ENCODE measurements at places on chromosomes 7 and 10.

GRCh38 chr7:75985518-75986146 is 8.8 kb downstream of the TMEM120A start:
- no peak for DNase-seq

- DNase-seq: no peak
Measured at GRCh38 chr10:99296605-99297004, 32.6 kb upstream of the CNNM1 start.

DNA sequence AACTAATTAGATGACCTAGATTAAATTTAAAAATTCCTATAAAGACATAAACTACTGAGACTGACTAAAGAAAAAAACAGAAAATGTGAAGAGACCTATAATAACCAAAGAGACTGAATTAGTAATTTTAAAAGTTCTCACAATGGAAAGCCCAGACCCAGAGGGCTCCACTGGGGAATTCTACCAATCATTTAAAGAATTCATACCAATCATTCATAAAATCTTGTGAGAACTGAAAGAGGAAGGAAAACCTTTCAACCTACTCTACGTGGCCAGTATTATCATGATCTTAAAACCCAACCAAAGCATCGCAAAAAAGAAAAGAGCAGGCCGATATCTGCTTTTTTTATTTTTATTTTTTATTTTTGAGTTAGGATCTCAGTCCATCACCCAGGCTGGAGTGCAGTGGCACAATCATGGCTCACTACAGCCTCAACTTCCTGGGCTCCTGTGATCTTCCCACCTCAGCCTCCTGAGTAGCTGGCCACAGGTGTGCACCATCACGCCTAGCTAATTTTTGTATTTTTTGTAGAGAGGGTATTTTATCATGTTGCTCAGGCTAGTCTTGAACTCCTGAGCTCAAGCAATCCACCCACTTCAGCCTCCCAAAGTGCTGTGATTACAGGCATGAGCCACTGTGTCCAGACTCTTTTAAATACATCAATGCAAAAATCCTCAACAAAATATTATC is 48.6 kb downstream of the DGKI start:
- no peak for DNase-seq

GRCh38 chr7:2519119-2519930 is at the start of gene LFNG:
TSS of gene LFNG (plus strand) at chr7:2519774. CDS start at chr7:2519862, 88 bp downstream.
- peak; percentile 66 for DNase-seq

GRCh38 chr7:75635036-75635435 is 103.7 kb downstream of the HIP1 start:
- DNase-seq: no peak

DNA sequence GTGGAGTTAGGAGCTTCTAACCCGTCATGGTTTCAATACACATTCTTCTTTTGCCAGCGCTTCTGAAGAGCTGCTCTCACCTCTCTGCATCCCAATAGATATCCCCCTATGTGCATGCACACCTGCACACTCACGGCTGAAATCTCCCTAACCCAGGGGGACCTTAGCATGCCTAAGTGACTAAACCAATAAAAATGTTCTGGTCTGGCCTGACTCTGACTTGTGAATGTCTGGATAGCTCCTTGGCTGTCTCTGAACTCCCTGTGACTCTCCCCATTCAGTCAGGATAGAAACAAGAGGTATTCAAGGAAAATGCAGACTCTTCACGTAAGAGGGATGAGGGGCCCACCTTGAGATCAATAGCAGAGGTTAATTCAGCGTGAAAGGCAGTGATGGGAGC is 22.4 kb downstream of the PRSS2 start:
- DNase-seq: no peak

DNA sequence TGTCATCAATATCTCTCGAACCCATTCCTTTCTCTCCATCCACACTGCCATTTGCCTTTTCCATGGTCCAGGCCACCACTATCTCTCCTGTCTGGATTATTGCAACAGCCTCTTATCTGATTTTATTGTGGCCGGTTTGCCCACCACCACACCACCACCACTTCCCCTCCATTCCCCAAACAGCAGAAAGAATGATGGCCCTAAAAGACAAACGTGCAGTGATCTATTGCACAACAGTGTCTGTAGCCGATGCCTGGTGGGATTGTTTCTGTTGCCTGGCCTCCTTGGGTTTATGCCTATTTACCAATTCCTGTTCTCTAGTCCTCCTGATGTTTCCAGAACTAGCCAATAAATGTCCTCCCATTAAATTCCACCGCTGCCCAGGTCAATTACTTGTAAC is 10.2 kb upstream of the ST8SIA6 start:
- DNase-seq: no peak

- DNase-seq: no peak
Measured at GRCh38 chr10:9262770-9263169, 1208.3 kb downstream of the GATA3 start.

DNA sequence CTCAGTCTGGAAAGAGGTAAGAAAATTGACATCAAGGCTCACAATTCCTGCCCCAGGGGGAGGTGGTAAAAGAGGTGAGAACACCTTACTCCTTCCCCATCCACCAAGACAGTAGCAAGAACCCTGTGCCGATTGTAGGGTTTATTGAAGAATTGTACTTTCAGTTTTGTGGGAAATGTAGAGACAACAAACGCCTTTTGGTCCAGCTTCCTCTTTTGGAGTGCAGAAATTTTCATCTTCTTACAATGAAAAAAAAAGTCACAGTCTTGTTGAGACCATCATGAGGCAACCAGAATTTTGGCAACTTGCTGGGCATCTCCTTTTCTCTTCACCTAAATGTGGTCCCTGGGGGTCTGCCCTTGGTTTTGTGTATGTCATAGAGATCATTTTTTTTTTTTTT is 217.7 kb downstream of the TMEM178B start:
- DNase-seq: no peak

GRCh38 chr10:75672111-75672671 is 240.8 kb downstream of the LRMDA start:
- DNase-seq: no peak

DNA sequence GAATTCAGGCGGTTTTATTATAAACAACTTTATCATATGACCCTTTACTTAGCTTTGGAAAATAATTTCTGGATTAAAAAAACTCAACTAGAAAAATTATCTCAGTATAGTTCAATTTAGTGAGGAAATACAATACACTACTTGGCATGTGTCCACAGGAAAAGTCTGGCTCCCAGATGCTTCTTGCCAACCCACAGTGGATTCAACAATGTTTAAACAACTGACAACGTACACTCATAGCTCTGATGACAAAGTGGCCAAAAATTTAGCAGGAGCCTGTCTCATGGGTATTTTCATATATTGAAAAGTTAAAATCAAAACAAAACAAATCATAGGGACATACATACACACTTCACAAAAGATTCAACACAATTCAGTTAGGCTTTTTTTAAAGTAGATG is 158.8 kb downstream of the SKAP2 start:
- DNase-seq: no peak

- DNase-seq: no peak
Measured at GRCh38 chr7:102028206-102028826, 210.9 kb downstream of the CUX1 start.

GRCh38 chr10:35546824-35547225 is 58.3 kb upstream of the GJD4 start:
- no peak for DNase-seq

DNA sequence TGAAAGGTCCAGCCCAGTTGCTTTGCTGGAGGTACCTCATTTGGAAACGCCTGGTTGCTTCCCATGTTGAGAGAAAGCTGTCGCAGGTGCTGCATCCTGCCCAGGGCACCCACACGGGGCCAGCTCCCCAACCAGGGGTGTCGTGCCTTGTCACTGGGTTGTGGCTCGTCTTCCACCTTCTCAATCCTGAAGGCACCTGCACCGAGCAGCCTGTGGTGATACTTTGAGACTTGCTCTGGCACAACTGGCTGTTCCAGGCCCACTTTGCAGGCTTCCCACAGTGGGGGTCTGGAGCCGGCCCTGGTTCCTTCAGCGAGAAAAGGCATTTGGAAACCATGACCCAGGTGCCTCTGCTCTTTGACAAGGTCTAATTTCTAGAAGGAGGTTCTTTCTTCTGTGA is 197.3 kb upstream of the PPP2R2D start:
- no peak for DNase-seq

DNA sequence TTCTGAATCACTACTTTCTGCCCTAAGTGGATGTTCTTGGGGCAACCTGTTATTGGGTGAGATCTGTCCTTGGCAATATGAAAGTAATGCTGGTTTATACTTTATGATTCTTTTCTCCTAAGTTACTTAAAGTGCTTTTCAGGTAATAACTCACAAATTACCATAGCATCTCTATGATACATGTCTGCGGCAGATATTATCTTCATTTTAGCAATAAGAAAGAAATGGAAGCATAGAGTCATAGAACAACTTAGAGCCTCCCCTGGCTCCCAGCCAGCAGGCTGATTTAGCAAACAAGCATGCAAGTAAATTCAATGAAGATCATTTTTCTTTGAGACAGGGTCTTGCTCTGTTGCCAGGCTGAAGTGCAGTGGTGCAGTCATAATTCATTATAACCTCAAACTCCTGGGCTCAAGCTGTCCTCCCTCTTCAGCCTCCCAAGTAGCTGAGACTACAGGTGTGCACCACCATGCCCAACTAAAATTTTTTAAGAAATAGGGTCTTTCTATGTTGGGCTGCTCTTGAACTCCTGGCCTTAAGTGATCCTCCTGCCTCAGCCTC is 38.1 kb upstream of the GRM8 start:
- no peak for DNase-seq

DNA sequence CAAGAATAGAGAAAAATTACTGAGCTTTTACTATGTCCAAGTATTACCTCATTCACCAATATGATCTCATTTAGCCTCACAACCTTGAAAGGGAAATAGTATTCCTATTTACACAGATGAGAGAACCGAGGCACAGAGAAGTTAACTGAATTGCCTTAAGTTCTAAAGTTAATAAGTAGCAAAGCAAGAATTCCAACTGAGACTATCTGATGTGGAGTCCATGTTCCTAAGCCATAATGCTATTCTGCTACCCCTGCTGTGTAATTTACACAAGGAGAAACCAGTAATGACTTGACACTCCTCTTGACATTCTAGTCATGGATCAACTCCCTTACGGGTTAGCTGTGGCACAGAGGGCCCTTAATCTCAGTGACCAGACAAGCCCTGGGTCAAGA is 60.7 kb downstream of the ABCB4 start:
- DNase-seq: no peak

DNA sequence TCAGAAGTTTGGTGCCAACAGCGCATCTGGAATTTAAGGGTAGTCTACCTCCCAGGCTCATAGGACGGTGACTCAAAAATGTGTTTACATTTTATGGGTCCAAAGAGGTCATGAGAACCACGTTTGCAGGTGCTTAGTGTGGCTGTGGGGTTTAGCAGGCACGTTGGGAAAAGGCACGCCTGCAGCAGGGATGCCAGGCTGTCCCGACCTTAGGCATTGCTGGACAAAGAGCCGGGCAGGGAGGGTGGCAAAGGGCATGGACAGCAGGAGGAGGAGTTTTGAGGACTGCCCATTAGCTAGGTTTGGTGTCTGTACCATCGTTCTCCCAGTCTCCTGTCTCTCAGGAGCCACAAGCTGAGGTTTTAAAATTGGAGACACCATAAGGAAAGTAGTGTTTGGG is 104.4 kb downstream of the TRRAP start:
- no peak for DNase-seq

DNA sequence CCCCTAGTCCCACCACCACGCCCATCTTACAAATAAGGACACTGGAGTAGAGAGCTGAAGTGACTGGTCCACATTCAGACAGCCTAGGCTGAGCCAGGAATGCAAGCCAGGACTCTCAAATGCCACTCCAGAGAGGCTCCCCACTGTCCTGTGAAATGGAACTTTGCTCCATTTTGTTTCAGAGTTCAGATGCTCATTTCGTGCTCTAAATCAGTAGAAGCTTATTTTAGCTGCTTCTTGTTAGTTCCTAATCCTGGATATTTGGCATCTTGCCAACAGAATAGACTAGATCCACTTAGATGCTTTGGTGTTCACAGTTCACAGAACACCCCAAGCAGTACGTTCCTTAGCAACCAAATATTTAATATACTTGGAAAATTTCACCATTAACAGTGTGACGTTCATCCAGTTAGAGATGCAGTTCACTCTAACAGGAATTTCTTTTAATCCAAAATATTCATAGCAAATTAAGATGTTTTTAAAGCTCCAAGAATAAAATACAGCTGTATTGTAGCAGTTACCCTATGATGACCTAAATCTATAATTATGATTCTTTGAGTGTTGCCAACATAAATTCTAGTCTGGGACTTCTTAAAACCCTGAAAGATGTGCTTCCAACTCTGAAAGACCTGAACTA is 7.3 kb downstream of the MMP21 start:
- no peak for DNase-seq

DNA sequence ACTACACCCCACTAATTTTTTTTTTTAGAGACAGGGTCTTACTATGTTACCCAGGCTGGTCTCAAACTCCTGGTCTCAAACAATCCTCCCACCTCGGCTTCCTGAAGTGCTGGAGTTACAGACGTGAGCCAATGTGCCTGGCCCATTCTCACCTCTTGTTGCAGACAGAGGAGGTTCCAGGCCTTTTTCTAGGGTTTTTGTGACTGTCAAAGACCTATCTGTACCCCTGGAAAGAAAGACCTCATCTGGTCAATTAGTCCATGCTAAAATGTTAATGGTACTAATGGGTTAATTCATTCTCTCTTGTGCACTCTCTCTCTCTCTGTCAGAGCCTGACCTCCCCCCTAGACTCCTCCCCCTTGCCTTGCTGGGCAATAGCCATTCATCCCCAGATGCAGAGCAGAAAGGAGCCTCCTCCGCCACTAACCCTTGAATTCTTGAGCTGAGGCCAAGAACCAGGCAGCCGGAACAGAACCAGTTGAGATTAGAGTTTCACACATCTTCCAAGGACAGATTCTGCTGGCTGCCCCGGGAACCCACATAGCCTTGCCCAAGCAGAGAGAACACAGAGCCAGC is 209.7 kb downstream of the SKIDA1 start:
- no peak for DNase-seq

- no peak for DNase-seq
Measured at GRCh38 chr10:46239247-46239646, 47.5 kb upstream of the ANTXRL start.

- DNase-seq: no peak
Measured at GRCh38 chr7:11155883-11156282, 182.2 kb downstream of the PHF14 start.

DNA sequence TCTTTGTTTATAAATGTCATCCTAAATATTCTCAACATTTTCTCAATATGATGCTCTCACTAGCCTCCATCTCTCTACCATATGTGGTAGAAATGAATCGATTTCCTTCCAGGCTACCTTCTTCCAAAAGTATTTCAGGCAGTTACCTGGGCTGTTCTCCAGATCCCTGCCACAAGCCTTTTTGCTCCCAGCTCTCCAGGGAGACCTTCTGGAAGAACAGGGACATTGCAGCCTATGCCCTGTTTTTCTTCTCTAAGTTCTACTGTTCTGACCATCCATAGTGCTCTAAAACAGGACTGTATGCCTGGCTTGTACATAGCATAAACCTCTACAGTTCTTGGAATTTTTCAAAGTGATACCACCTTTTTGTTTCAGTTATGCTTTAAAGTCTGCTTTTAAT is 552.8 kb downstream of the ANKRD7 start:
- DNase-seq: no peak

DNA sequence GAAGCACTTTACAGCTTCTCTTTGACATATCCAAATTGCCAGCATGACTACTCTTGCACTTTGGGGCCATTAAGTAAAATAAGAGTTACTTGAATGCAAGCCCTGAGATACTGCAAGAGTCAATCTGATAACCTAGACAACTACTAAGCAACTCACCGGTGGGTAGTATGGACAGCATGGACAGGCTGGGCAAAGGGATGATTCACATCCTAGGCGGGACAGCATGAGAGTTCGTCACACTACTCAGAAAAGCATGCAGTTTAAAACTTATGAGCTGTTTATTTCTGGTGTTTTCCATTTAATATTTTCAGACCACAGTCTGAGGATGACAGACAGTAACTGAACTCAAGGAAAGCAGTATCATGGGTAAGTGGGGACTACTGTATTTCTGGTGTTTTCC is 84.0 kb downstream of the ORC5 start:
- DNase-seq: no peak

All from stimulated activated CD4-positive, alpha-beta T cell treated with anti-CD3 and anti-CD28 coated beads, Interleukin-12 subunit alpha, Interleukin-12 subunit beta, amount 100 ng/mL, for 24 hours (primary cell).